Suprapubic skin (tissue), 4 donors: ENCODE measurements at places on chromosomes 4 and X.
A peak's percentile ranks its signal among the peaks of the same experiment; 100 is the strongest.

- peak; percentile 79 for DNase-seq
- H3K27me3 ChIP-seq = peaks cover 28% of the 10 kb centered on the region
- H3K4me3 ChIP-seq = no peak overlapping the region
- H3K4me1 ChIP-seq = no peaks in the 10 kb centered on the region
- H3K36me3 ChIP-seq = no peaks in the 10 kb centered on the region
These were observed 32.6 kb downstream of the HMX1 start for GRCh38 chr4:8838961-8839431.

DNA sequence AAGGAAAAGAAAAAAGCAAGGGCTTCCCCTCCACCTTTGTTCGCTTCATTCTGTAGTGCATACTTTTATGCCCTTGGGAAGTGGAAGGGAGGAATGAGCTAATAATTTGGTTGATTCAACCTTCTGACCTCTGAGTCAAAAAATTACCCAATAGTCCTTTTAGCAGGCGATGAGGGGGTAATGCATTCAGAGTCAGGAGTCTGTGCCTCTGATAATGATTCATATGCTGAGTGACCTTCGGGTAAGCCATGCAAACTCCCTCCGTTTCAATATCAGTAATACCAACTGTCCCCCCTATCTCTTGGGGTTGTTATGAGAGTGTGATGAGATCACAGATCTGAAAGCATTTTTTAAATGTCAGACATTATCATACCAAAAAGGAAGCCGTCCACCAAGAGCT, 41.6 kb upstream of the ACSL4 start:
- no peak for DNase-seq
- H3K27ac ChIP-seq = no peak overlapping the region
- no peaks in the 10 kb centered on the region for H3K4me1 ChIP-seq
- no peak overlapping the region for H3K4me3 ChIP-seq

DNA sequence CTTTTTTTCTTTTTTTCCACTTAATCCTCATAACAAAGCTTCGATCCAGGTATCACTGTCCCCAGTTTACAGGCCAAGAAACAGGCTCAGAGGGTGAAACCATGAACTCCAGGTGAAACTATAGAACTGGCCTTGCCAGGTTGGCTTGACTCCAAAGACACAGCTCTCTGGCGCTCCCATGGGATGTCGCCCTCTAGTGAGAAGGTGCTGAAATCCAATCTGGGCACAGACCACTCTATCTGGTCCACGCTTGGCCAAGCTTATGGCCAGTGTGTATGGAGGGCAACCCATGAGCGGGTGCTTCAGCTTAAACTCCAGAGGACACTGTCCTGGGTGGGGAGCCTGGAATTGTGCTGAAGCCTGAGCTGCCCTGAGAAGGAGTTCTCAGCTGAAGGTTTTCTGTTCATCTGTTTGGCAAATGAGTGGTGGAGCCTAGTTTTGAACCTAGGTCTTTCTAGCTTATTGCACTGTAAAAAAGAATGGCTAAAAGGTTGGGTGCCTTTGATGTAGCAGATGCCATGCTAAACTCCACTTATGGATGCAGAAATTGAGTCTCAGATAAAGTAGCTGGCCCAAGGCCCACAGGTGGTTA, 70.5 kb downstream of the SEL1L3 start:
- H3K27me3 ChIP-seq = no peaks in the 10 kb centered on the region
- no peaks in the 10 kb centered on the region for H3K36me3 ChIP-seq
- H3K27ac ChIP-seq = no peak overlapping the region
- no peak for DNase-seq
- H3K4me1 ChIP-seq = no peaks in the 10 kb centered on the region

DNA sequence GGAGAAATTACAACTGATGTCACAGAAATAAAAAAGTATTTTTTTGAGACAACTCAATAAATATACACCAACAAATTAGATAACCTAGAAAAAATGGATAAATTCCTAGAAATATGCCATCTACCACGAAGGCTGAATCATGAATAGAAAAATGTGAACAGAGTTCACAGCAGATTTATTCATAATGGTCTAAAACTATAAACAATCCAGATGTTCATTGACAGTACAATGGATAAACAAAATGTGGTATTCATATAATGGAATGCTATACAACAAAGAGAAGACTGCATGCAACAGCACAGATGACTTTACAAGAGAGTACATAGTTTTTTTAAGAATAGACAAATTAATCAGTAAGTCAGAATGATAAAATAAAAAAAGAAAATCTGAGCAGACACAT, 55.2 kb downstream of the CLOCK start:
- DNase-seq = no peak
- no peaks in the 10 kb centered on the region for H3K4me1 ChIP-seq
- no peak overlapping the region for H3K27ac ChIP-seq
- peaks cover 24% of the 10 kb centered on the region for H3K36me3 ChIP-seq

GRCh38 chr4:7273738-7274297, 81.5 kb downstream of the SORCS2 start:
- peaks cover 4% of the 10 kb centered on the region for H3K27me3 ChIP-seq
- H3K36me3 ChIP-seq = no peaks in the 10 kb centered on the region
- DNase-seq = no peak
- H3K4me1 ChIP-seq = no peaks in the 10 kb centered on the region

DNA sequence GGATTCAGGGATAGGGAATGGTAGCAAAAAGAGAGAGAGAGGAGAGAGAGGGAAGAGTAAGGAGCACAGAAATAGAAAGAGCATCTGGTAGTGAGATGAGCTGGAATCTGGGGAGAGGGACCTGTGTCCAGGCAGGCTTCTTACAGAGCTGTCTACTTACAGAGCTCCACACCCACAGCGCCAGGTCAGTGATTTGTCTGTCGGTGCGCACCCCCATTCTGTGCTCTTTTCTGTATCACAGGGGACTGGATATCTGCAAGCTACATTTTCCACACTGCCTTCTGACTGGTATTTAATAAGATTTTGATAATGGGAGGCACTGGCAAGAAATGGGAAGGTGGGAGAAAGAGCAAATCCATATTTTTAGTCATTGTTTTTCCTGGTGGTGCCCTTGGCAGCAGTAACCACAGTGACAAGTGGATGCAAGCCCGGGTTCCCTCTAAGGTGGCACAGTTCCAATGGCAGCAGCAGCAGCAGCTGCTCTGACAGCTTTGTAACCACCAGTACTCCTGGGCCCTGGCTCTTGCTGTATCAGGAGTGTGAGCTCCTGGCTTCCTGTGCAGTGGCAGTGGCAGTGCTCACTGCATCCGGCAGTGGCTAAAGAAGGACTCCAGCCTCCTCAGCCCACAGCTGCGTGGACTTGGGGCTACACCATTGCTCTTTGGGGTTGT, 300.5 kb downstream of the TRIML1 start:
- no peaks in the 10 kb centered on the region for H3K36me3 ChIP-seq
- no peak for DNase-seq
- no peak overlapping the region for H3K27ac ChIP-seq
- H3K4me3 ChIP-seq = no peak overlapping the region
- peaks cover 3% of the 10 kb centered on the region for H3K4me1 ChIP-seq

DNA sequence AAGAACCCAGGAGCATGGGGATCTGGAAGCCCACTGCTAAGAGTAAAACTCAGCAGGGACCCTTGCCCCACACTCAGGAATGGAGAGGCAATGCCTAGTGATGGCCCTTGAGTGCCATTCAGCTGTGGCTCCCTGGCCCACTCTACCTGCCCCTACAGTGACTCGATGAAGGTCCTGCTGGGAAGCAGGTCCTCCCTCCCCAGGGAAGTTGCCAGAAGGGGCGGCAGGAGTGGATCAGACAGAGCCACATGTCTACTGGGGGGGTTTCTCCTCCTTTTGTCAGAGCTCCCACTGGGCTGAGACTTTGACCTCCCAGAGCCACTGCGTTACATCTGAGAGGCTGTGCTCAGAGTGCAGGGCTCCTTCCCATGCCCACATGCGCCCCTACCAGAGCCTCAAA, 1.2 kb downstream of the SLC10A3 start:
- peaks cover 32% of the 10 kb centered on the region for H3K4me1 ChIP-seq
- DNase-seq = no peak
- peak overlapping the region; percentile 71 for H3K4me3 ChIP-seq
- H3K27ac ChIP-seq = no peak overlapping the region

DNA sequence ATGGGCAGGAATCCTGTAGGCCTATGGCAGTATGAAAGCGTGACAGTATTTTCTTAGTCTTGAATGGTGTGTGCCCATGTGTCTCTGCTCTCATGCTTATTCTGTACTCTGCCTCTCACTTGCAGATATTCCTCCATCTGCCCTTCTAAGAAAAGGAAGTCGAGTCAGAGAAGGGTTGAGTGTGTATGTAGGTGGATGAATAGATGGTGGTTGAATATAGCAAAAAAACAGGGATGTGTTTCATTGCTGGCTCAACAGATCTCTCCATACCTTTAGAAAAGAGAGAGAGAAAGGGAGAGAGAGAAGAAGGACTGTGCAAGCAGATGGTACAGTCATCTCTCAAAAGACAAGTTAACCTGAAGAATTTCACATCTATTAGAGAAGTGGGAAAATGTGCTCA, 381.5 kb downstream of the FBXW7 start:
- H3K36me3 ChIP-seq = no peaks in the 10 kb centered on the region
- H3K27ac ChIP-seq = no peak overlapping the region
- H3K4me3 ChIP-seq = no peak overlapping the region
- H3K27me3 ChIP-seq = no peaks in the 10 kb centered on the region
- DNase-seq = no peak
- H3K4me1 ChIP-seq = no peaks in the 10 kb centered on the region

DNA sequence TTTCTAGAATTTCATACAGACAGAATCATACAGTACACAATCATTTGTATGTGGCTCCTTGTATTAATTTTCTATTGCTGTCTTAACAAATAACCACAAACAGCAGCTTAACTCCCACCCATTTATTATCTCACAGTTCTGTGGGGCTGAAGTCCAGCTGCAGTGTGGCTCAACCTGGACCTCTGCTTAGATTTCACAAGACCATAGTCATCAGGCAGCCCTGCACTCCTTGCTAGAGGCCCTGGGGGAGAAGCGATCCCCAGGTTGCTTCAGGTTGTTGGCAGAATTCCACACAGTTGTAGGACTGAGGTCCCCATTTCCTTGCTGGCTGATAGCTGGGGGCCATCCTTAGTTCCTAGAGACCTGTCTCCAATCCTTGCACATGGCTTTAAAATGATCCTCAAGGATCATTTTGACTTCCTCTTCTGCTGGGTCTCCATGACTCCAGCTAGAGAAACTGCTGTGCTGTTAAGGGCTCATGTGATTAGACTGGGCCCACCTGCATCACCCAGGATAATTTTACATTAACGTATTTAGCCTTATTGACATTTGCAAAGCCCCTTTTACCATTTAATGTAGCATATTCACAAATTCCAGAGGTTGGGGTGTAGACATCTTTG, 60.9 kb upstream of the SMAD1 start:
- H3K27ac ChIP-seq = no peak overlapping the region
- H3K27me3 ChIP-seq = no peaks in the 10 kb centered on the region
- DNase-seq = no peak
- no peak overlapping the region for H3K4me3 ChIP-seq
- no peaks in the 10 kb centered on the region for H3K4me1 ChIP-seq

DNA sequence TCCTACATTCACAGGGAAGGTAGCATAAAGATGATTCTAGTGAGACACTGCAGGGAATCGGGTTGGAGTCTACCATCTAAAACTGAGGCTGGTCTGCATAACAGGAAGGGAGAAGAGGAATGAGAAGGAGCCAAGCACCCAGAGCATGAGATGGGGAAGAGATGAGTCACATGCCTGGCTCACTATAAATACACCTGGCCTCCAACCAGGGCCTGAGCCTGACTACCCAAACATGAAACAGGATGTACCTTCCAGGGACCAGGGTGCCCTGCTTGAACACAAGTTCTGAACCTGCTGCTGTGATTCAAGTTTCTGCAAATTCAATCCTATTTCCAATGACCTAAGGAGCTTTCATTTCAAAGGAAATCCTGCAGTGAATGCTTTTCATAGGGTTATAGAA, 24.9 kb downstream of the CD99L2 start:
- no peak overlapping the region for H3K4me3 ChIP-seq
- no peak for DNase-seq
- H3K36me3 ChIP-seq = no peaks in the 10 kb centered on the region
- peaks cover 6% of the 10 kb centered on the region for H3K4me1 ChIP-seq
